ENCODE measurements at places on chromosomes 6 and 20.

DNA sequence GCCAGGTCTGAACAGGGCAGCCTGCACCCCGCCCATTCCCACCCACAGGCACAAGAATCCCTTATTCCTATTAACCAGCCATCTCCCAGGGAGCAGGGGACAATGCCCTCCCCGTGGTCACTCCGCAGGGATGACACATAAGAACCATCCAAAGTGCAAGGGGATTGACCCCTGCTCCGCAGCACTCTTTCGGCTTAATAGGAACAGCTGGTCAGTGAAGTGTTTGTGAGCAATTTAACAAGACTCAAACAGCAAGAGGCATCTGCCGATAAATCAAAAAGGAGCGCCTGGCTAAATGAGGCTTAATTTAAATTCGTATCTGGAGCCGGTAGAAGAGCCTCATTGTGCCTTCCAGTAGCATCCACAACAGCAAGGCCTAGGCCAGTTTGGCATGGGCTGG lies 389.4 kb downstream of the RNGTT start:
- DNase-seq: no peak

DNA sequence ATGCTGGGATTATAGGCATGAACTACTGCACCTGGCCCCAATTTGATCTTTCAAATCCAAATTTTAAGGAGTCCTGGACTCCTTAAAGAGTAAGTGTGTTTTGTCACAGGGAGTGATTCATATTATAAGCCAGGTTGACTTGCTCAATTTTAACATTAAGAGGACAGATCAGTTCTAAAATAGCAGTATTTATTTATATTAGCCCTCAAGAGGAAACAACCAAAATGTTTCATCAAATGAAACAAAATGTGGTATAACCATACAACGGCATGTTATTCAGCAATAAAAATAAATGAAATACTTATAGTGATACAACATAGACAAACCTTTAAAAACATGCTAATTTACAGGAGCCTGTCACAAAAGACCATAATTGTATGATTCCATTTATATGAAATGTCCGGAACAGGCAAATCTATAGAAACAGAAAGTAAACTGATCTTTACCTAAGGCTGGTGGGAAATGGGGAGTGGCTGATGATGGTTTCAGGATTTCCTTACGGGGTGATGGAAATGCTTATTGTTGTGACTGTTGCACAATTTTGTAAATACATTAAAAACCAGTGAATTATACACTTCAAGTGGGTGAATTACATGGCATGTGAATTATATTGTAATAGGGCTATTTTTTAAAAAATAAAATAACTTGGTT lies 637.4 kb downstream of the MMUT start:
- DNase-seq: no peak

- no peak for DNase-seq
These were observed 3.6 kb downstream of the BPI start for GRCh38 chr20:38307371-38308046.

DNA sequence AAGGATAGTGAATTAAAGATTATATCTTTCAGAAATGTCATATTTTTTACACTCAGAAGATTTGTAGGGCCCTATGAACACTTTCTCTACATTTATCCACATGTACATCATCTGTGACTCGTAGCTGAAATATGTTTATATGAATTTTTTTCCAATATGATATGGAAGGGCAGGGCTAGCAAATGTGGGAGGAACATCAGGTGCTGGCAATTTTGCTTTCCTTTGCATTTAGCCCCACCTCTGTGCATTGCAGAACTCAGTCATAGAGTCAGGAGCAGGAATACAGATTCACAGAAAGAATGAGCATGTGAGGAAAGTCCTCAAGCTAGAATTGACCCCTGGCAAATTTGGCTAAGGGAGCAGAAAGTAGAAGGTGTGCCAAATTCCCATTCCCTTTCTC lies 129.9 kb downstream of the CRYBG1 start:
- no peak for DNase-seq

DNA sequence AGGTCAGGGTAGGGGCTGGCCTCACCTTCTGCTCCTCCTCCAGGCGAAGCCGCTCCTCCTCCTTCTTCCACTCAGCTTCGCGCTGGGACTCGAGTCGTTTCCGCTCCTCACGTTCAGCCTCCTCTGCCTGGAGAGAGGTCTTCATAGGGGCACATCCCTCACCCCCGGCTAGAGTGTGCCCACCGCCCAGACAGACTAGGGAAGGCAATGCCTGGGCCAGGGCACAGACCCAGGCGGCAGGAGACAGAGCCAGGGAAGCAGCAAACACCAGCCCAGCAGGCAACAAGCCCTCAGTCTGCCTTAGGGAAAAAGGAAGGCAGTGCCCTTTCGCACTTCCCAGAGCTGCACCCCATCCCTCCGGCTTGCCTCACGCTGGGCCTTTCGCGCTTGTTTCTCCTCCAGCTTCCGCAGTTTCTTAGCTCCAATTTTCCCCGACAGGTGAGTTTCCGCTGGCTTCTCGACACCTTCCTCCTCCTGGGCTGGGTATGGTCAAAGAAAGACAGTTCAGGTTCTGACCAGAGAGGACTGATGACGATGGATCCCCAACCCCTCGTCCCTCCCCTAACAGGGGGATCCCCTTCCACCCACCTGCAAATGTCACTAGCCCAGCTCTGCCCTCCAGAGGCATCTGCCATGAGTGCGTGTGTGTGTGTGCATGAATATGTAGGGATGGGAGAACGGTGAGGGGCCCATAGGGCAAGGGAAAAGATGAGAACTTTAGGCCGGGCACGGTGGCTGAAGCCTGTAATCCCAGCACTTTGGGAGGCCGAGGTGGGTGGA lies 4.3 kb downstream of the DDRGK1 start:
- no peak for DNase-seq

DNA sequence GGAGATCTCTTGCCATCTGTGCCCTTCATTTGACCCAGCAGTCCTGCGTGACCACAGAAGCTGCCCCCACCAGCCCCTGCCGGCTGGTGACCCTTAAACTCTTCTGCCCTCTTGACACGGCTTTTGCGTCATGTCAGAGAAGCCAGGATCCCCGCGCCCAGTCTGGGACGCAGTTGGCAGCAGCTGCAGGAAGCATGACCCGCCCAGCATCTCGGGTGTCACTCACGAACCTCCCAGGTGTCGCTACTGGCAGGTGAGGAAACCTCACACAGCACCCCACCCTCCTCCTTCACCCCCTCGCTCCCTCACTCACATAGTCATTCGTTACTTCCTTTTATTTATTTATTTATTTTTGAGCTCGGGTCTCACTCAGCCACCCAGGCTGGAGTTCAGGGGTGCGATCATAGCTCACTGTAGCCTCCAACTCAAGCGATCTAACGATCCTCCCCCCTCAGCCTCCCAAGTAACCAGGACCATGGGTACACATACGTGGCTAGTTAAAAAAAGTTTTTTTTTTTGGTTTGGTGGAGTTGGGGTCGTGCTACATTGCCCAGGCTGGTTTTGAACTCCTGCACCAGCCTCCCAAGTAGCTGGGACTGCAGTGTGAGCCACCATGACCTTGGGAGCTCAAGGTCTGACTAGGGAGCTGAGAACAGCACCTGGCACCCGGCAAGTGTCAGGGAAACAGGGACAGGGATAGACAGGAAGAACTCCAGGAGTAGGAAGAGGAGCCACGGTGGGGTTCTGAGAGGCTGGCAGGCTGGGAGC lies 14.1 kb upstream of the SPDEF start:
- no peak for DNase-seq

GRCh38 chr6:1407499-1407990 lies 18.2 kb downstream of the FOXF2 start:
- no peak for DNase-seq

DNA sequence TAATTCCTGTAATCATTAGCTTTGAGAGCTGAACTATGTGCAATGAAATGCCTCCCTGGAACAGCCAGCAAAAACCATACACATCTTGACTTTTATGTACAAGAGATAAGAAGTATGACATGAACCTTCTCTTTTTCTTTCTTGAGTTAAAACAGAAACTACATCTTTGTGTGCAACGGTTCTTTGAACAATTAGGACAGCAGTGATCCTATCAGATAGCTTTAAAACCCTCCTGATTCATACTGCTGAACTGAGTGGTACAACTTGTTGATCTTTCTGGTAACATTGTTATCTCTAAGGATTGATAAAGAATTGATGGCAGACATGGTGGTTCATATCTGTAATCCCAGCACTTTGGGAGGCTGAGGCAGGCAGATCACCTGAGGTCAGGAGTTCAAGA lies 43.4 kb downstream of the TRAF3IP2 start:
- DNase-seq: no peak

GRCh38 chr6:19812512-19813119 lies 24.6 kb upstream of the ID4 start:
- no peak for DNase-seq

DNA sequence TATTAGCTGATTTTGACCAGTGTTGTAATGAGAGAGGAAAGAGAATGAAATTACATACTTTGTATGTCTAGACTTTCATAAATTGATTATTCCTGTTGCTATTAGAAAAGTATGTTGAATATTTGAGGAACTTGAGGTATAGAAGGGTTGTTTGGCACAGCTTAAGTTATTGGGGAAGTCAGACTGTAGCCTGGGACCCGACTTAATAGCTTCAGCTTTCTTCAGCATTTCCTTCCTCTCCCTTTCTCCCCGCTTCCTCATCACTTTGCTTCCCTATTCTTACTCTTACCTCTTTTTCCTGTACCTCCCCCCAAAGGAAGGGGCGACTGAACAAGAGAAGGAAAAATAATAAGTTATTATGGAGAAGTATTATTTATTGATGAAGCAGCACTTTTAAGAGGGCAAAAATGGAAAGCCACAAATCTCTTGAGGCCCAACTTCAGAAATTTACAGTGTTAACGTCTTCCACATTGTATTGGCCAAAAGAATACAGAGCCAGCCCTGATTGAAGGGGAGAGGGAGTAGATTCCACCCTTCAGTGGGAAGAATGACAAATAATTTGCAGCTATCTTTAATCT lies 7.4 kb downstream of the SENP6 start:
- no peak for DNase-seq

- DNase-seq: no peak
These were observed 72.3 kb downstream of the RNGTT start for GRCh38 chr6:88890860-88891845.

Measured in brain pericyte (primary cell).